Prostate gland (tissue), 2 donors: ENCODE measurements at places on chromosomes 4 and X.

GRCh38 chr4:126364311-126364911 lies 1049.7 kb downstream of the FAT4 start:
- no peak for DNase-seq

DNA sequence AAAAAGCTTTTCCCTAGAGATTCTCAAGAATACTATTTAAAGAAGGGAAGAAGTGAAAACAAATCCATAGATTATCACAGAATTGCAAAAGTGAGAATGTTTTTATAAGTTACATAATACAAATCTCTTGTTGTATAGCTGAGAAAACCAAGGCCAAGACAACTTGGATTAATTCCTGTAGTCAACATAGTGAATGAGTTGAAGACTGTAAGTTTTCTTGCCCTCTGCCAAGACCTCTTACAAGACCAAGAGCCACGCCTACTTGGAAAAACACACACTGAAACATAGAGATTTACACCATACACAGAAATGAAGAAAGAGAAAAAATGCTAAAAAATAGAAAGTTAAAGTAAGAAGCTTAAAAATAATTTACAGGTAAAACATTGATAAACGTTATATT lies 2024.0 kb downstream of the PCDH7 start:
- no peak for DNase-seq

GRCh38 chr4:36043241-36043640 lies 201.1 kb downstream of the ARAP2 start:
- no peak for DNase-seq

- DNase-seq = no peak
These were observed 291.8 kb downstream of the LDB2 start for GRCh38 chr4:16606691-16607090.

DNA sequence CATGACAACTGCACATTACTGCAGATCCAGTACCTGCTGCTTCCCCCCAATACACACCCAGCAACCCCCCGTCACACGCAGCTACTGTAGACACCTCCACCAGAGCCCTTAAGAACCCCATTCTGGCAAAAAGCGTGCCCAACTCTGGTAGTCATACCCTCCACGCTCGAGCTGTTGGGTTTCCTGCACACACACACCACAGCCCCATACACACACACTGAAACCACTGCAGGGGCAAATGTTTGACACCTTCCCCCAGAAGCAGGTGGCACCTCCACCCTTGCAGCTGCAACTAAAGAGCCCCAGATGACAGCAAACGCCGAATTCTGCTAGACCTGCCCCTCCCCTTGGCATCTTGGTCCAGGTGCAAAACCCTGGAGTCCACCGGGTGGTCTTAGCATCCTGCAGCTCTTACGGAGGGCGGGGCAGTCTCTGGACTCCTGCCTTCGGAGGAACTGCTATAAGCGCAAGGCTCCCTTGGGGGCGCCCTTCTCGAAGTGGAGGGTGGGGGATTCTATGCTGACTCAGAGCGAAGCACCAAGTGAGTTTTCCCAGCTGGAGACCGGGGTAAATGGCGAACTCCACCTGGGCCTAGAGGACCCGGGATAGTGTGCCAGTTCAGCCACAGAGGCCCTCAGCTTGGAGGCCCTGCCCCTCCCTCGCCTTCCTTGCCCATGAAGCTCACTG lies 1.5 kb downstream of the FRMPD3 start:
- DNase-seq = no peak

DNA sequence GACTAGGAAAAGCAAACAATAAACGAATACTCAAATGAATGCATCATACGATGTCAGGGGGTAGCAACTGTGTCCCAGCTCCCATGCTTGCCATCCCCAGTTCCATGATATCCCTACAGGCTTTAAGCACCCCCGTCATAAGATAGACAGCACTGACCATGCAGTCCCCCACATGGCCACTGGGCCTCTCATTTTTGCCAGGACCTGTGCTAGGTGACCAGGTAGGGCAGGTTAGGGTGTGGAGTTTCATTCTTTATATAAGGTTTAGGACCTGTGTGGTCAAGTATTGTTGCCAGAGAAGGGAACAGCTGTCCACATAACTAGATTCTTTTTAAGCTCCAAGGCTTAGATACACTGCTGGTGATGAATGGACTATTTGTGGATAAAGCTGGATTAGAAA lies 9.7 kb downstream of the PPEF2 start:
- DNase-seq = no peak

DNA sequence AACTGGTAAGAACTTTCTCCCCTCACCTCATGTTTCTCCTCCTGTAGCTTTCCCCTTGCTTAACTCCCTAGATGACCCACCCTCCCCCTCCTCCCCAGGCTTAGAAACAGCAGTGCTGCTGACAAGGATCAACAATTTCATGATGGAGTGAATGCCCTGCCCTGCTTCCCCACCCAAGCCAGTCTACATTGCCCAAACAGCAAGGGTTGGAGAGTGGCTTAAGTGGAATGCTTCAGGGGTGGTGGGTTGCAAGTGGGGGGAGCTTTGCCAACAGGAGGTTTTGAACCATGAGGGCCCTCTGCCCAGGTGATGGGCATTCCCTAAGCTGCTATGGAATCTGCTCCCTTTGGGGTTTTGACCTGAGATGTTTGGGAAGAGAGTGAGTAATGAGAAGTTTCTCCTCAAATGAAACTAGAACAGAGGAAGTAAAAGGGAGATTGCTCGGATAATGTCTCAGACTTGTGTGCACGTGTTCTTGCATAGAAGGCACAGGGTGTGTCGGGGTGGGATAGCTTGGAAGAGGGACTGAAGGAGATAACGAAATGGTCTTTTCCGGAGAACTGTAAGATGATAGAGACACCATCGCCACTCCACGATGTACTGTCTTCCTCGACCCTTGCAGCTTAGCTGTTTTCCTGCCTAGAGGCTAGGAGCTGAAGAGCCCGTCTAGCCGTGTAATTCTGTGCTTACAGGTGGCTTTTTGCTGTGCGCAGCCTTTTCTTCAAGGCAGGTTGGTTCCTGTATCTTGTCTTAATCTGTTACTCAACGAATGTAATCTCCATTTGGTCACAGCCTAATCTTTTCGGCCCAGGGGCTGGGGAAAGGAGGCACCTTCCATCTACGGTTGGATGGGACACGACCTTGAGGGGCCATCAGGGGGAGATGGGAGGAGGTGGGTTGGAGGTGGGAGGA lies 10.1 kb downstream of the GDPD2 start:
- no peak for DNase-seq

DNA sequence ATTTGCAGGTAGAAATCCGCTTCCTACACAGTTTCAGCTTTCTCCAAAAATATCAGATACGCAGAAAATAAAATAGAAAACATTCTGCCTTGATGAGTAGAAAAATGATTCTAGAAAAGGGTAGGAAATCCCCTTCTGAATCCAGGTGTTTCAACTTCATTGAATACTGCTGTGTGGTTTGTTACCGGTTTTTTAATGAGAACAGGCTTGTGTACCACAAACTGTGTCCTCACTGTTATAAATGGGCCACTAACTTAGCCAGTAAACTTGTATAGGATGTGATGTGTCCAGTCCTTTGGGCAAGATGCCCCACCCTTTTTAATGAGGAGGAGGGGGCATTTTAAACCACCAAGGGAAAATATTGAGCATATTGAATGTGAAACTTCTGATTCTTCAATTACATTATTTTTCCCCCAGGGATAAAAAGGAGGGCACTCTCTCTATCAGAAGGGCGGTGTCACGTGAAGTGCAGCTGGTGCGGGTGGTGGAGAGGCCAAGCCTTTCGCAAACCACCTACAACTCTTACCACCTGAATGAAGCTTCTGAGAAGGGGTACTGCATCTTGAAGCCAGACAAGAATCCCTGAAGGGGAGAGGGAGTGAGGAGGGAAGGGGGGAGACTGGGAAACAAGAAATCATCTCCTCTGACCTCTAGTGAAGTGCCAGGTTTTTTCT lies 4.5 kb downstream of the CXXC4 start:
- peak; percentile 20 for DNase-seq
